ENCODE measurements at places on chromosomes 12 and 14.

DNA sequence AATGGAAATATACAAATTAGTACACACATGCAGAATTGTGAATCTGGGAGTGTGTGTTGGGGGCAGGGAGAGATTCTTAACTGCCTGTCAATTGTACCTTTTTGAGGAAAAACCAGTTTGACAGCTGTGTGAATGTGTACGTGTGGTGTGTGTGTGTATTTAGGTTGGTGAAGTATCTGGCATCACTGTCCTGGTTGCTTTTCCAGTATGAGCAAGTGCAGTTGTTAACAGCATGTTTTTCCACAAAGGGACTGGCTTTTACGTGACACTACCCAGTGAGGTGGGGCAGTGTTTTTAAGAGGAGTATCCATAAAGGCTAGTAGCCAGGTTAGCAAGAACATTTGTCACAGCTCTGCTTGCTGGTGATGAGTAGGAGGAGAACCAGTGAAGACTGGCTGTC lies 56.1 kb downstream of the DAAM1 start:
- DNase-seq: no peak

DNA sequence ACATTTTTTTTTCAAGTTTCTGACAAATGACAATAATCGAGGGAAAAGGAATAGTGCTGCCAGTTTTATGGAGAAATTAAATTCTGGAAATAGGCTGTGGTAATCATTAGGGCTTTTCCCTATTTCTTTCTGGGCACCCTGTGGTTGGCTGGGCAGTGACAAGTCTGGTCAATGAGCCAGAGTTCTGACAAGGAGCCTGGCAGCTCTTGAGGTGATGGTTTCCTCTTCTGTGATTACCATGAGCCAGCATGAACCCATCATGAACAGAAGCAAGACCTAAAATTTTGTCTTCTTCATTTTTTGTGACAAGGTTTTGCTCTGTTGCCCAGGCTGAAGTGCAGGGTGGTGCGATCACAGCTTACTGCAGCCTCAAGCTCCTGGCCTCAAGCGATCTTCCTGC lies 115.8 kb downstream of the TRAFD1 start:
- no peak for DNase-seq

DNA sequence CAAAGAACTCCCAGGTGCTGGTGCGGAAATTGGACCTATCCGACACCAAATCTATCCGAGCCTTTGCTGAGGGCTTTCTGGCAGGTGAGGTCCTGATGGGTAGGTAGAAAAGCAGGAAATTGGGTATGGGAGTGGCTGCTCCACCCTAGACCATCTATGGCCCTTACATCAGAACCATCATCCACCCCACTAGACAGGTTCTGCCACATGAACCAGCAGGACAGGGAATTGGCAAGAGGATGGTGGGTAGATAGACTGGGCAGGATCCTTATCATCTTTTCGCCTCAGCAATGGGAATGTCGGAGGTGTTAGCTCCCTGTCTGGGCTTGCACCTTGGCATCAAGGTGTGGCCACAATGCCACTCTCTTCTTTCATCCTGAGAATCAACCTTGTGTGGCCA lies 23.5 kb downstream of the RDH12 start:
- no peak for DNase-seq

DNA sequence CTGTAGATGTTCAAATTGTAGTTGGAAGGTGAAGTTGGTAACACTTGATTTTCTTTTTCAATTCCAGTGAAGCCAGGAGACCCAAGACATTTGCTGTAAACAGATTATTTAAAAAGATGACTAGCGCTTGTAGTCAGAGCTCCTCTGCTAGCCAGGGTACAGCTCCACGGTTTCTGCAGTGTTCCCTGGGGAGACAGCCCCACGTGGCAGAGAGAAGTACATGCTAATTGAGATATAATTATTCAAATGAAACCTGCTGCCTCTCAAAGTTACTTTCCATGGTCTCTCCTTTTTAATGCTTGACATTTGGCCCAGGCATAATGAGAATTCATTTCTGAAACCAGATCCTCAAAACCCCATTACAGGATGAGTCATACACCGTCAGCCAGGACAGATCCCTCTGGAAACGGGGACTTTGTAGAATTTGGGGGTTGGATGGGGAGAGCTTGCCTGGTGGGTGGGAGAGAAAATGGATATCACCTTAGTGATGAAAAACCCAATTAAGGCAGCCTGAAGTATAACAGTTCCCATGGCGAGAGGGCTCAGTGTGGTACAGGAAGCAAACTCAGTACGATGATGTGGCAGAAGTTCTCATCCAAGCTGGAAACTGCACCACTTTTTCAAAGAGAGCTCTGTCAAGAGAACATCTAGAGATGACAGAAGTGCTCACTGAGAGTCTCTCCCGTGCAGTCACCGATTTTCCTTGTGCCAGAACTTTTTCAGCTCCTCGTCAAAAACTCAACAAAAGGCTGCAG lies 637.7 kb upstream of the TMEM132C start:
- DNase-seq: no peak

- no peak for DNase-seq
These were observed 1.6 kb downstream of the CCDC88C start for GRCh38 chr14:91415794-91416743.

DNA sequence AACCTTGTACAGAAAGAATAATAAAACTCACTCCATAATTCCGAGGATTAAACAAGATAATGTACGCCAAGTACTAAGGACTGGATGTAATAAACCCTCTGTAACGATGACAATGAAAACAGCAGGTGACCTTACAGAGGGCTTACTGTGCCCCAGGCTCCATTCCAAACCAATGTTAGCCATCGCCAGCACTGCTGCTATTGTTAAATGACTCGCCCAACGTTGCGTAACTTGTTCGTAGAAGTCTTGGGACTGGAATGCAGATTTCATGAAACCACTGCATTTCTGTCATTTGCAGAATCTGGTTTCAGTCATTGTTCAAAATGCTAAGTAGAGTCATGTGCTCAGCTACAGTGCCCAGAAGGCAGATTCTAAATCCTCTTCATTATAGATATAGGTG lies 728 bp upstream of the STON2 start:
- peak; percentile 75 for DNase-seq

DNA sequence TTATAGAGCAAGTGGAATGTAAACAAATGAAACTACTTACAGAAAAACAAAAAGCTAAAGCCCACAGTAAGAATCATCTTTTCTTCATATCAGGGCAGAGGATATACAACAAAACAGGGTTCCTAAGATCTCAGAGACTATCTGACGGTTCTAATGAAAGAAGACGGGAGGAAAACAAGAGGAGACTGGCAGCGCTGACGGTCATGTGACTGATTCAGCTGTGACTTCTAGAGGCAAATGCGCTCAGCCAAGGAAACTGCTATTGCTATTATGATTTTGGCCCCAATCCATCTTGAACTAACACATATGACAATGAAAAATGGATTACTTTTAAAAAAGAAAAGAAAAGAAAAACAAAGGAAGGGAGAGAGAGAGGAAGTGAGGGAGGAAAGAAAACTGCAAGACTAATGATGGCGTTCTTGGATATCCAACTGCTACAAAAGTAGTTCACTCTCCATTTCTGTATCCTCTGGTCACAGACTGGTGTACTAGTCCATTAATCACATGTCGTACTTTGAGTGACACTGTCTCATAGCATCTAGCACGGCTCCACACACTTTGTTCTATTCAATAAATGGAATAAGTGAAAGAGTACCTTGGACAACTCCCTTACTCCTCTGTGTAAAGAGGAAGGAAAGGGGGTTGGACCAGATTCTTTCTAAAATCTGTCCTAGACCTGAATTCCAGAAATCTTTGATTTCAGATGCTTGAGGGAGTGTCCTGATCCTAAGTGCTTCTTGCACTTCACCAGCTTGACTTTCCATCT lies 119.3 kb downstream of the DAD1 start:
- no peak for DNase-seq

GRCh38 chr12:130456375-130457199 lies 118.9 kb downstream of the PIWIL1 start:
- DNase-seq: no peak

DNA sequence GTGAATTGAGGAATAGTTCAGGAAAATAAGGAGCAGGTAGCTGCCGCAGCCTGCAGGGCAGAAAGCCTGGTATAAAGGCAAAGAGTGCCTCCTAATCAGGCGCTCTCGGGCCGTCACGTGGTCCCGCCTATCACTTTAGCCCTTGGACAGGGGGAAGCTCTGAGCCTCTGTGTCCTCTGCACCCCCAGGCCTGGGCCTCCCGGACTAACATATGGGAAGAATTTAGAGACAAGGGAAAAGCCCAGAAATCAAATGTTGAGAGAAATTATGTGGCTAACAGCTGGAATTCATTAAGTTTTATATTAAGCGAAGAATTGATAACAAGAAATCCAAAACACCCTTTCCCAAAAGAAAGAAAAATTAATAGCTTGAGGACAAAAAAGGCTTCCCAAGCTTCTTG lies 417.7 kb downstream of the ATP23 start:
- DNase-seq: no peak

- DNase-seq: no peak
These were observed 283.5 kb upstream of the RGS6 start for GRCh38 chr14:71648725-71649124.

- DNase-seq: no peak
These were observed 960.3 kb upstream of the TMEM132C start for GRCh38 chr12:127306604-127307215.

- no peak for DNase-seq
These were observed 1172.5 kb downstream of the BCL11B start for GRCh38 chr14:98099527-98099926.

GRCh38 chr14:69358233-69358963 lies 39.7 kb downstream of the ERH start:
- DNase-seq: no peak

- no peak for DNase-seq
These were observed 41.5 kb upstream of the LIN7A start for GRCh38 chr12:80979251-80979650.

DNA sequence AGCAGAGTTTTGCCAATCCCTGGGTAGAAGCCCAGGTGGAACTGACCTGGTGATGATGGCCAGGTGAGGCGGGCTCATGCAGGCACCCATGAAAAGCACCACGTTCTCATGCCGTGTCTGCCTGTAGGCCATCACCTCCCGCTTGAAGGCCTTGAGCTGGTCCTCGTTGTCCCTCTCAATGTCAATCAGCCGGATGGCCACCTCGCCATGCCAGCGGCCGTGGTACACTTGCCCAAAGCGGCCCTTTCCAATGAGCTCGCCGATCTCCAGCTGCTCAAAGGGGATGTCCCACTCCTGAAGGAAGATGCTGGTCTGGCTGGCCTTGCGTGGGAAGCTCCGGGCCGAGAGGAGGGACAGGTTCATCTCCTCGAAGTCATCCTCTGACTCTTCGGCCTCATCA lies 163.4 kb upstream of the NOS1 start:
- DNase-seq: no peak

DNA sequence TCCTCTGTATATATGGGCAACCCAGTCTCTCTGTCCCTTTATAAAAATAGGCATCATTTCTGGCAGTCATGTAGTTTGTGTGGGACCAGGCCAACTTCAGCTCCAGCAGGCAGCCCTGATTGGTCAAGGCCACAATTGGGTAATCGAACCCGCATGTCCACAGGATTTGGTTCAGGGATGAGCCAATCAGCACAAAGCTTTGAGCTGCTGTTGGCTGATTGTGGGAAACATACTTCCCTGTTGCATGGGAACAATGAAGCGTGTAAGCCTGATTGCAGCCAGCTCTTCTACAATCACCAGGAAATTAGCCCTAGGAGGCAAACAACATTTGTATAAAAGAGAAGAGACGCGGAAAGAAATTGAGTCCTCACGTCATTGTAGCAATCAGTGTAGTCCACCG lies 328.6 kb downstream of the PCNX1 start:
- no peak for DNase-seq
